ENCODE measurements at places on chromosomes 11 and 22. TPM values are rescaled to one million over a fixed set of nuclear protein-coding genes. Genes with fewer than 3 reads are reported as not detected.

The GRM5 gene
- 1.4 TPM for total RNA-seq

- DNase-seq = no peak
Observed at GRCh38 chr22:47167056-47167455, 404.6 kb downstream of the TBC1D22A start.

DNA sequence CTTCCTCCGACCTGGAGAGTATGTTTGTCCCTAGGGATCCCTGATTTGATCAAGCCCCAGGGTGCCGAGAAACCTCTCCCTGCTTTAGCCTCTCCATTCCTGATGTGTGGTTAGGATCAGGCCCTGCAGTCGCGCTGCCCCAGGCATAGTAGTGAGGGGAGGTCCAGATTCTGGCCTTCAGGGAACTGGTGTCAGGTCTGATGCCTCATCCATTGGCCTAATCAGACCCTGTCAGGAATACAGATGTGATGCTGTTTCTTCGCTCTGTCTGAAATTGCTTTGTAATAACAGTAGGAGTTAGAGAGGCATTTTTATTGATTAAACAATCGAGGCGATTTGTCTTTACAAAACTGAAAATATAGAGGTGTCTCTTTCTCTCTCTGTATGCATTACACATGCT lies 75.2 kb downstream of the GRIK4 start:
- DNase-seq = no peak

The EMID1 gene
- total RNA-seq = not detected

The UPK2 gene
- total RNA-seq = not detected

GRCh38 chr22:41822317-41823057 lies 10.4 kb upstream of the SREBF2 start:
- DNase-seq = no peak

The MEI1 gene
- 3.8 TPM for total RNA-seq

GRCh38 chr11:121522043-121522941 lies 69.5 kb upstream of the SORL1-AS1 start:
- no peak for DNase-seq

GRCh38 chr11:106507645-106508306 lies 430.3 kb downstream of the AASDHPPT start:
- no peak for DNase-seq

- DNase-seq = no peak
Observed at GRCh38 chr11:86230179-86230804, 14.3 kb upstream of the EED start.

GRCh38 chr11:108556019-108556418 lies 37.5 kb downstream of the EXPH5 start:
- DNase-seq = no peak

GRCh38 chr11:16604794-16605388 lies 133.6 kb upstream of the C11orf58 start:
- DNase-seq = no peak

DNA sequence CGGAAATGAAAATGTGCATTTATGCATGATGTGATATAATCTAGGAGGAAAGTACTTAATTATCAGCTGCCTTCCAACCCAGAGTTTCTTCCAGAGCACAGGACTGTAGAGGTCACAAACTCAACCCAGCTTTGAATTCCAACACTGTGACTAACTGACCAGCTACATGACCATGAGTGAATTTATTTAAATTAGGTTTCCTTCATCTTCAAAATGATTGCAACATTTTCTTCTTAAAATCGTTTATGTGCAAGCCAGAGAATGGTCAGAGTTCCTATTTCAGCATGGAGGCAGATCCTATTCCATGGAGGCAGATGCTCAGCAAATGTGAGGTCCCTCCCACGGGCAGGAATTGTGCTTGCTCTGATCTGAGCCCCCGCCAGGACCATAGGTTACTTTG lies 42.4 kb downstream of the OSBP start:
- DNase-seq = no peak

DNA sequence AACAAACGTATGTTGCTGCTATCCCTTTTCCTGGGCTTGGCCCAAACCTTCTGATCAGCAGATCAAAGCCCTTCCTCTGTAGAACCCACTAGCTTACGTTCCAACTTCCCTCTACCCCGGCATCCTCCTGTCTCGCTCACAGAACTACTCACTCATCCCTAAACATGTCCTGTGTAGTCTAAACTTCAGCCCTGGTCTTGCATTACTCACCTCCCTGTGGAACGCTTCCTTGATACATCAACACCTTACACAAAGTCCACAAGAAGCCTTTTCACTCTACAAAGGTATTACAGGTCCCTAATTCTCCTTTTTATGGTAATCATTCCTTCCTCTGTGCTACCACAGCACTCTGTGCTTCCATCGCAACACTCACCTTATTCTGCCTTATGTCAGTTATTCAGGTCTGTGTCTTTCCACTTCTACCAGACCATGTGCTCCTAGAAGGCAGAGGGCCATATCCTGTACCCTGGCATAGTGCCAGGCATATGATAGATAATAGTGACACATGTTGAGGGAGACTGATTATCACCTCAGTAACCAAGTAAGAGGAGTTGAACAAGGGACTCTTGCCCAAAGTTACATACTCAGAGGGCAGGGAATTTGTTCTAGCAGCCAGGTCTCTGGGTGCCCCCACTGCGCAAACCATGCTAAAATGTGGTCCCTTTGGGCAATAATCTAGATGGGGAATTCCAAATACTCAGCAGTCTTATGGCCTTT lies 41.6 kb downstream of the USP35 start:
- DNase-seq = no peak

DNA sequence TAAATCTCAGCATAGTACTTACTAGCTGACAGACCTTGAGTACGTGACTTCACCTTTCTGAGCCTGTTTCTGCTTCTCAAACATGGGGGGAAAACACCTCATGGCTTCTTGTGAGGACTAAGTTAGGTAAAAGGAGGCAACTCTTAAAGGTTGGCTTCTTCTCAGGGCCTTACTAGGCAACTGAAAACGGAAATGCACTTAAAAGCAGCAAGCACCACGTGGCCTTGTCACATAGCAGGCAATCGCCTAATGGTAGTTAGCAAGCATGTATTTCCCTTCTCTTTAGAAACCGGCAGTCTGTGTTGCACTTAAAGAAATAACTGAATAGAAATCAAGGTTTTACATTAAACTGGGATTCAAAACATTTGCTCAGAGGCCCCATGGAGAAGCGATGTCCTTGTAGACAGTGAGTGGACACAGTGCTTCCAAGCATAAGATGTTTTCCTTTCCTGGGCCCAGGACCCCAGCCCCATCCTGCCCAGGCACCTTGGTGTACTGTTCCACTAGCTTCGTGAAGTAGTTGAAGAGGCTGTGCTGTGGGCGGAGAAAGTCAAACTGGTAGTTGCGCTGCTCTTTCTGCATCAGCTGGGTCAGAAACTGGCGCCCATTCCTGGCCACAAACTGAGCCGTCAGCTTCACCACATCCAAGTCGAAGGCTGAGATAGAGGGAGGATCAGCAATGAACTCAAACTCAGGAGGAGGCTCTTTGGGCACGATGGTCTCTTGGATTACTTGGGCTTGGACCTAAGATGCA lies 12.1 kb downstream of the SF3A1 start:
- DNase-seq = no peak

DNA sequence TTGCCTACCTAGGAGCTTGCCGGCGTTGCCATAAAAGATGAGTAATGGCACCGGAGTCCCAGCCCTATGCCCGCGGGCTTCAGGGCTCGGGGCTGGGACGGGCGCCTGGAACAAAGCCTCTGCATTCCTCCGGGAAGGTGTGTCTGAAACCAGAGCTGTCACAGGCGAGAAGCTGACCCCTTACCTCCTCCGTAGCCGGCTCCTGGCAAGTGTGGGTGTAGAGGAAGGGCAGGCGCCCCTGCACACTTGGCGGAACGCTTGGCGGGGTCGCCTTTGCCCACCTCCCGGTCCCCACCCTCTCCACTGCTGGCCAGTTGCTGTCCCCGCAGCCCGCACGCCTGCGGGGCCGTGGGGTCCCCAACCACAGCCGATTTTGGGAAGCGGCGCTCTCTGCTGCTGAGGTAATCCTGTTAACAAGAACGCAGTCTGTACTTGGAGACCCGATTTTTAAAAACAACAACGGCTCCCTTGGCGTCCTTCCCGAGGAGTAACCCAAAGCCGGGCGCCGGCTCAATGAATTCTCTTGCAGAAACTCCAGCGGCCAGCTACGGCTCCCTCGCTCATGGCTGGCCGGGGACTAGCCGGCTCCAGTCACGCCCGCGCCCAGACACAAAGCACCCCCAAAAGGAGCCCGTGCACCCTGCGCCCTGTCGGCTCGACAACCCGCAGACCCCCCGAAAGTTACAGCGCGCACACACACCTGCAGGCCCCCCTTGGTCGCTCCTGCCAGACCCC lies 89.2 kb downstream of the PLEKHA7 start:
- no peak for DNase-seq

- DNase-seq = no peak
Observed at GRCh38 chr11:36450110-36450572, 59.9 kb downstream of the TRAF6 start.

DNA sequence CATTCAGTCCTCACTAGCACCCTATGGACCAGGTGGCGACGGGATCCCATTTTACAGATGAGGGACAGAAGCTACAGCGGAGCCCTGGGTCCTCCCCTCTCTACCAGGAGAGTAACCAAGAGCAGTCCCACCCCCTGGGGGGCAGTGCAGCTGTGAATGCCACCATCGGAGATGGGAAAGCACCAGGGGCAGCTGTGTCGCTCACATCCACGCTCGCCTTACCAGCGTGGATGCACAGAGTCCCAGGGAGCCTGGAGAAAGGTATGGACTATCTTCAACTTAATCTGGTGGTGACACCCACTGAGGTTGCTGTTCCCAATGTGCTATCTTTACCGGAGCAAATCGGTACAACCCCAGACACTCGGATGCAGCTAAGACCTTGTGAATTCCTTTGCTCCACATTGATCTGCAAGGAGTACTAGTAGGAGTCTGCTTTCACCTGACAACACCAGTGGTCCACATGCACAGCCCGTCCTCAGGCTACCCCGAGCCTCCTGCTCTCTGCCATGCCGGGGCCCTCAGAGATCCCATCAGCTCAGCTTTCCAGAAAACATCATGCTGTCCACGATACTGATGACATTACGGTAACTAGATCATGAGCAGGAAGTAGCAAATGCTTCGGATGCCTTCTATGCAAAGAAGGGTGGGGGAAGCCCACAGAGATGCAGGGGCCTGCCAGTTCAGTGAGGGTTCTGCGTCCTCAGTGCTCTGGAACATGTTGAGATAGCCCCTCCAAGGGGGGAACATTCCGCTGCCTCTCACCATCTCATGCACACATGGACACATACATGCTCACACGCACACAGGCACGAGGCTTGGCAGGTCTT lies 126.0 kb downstream of the CTTN start:
- no peak for DNase-seq

The OR52N4 gene
- not detected for total RNA-seq

DNA sequence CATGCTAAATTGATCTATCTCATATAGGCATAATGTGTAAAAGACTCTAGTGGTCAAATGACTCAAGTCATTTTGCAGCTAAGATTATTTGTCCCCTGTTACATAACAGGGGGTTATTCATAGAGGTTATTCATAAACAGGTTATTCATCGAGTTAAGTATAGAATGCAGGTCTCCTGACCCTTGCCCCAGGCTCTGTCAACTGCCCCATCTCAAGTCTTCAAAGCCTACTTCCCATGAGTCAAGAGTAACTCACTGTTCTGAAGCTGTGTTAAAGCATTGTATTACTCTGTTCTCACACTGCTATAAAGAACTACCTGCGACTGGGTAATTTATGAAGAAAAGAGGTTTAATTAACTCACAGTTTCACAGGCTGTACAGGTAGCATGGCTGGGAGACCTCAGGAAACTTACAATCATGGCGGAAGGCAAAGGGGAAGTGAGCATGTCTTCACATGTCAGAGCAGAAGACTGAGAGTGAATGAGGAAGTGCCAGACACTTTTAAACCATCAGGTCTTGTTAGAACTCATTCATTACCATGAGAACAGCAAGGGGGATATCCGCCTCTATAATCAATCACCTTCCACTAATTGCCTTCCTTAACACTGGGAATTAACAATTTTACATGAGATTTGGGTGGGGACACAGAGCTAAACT lies 226.2 kb upstream of the BLID start:
- DNase-seq = no peak

The EXPH5 gene
- 3.2 TPM for total RNA-seq

- DNase-seq = no peak
Observed at GRCh38 chr11:73784080-73784634, 3.5 kb upstream of the MRPL48 start.

- DNase-seq = no peak
Observed at GRCh38 chr22:22196018-22196533, 48.5 kb upstream of the VPREB1 start.

GRCh38 chr22:44440224-44441160 lies 57.5 kb downstream of the RTL6 start:
- no peak for DNase-seq

- no peak for DNase-seq
Observed at GRCh38 chr11:47443028-47443700, 5.8 kb downstream of the RAPSN start.

DNA sequence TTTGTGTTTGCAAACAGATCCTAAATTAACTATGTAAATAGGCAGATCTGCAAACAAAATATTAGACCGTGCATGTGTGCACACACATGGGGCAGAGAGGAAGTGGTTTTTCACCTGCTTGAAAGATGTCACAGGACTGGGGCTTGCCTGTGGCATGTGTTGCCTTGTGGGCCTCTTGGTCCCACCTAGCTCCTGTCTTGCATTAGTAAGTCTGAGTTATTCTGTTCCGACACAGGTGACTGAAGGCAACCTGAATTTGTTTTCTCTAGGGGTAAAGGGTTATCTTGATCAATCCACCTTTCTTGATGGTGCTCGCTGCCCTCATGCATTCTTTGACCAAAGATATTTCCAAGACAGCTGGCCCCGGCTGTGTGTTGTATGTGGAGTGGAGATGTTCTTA lies 667.5 kb downstream of the NTM start:
- no peak for DNase-seq

GRCh38 chr22:37675930-37676735 lies 697 bp downstream of the LGALS1 start:
- no peak for DNase-seq

The CCDC116 gene
- total RNA-seq = not detected

DNA sequence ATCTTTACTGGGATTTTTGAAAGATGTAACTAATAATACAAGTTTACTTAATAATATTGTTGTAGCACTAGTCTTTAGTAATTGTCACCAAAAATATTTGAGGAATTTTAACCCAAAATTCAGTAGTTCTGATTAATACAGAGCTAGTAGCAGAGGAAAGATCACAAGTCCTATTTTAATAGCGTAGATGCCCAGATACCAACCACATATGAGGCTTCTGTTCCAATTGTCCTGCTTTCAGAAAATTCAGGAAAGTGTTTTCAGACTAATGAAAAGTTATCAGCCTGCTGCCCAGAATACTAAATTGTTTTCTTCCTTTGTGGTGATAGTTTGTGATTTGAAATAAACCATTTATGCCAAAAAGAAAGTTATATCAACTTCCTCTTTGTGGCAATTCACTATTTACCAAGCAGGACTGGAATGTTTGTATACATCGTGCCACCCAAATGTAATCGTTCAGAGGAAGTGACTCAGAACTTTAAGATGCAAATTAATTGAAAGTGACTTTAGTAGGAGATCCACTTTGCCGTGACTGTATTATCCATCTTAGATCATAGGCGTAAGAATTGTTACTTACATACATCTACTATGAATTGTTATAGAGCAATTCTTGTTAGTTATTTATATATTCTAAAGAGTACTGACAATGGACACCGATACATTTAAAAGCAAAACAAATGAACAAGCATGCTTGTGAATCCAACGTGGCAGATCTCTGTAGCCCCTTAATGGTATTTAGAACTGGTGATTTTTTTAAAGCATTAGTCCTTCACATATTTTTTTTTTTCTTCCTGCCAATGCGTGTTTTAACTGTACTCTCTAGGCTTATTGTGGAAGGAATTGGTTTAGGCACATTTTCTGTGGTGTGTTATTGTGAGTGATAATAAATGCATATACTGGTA lies 231.0 kb downstream of the DDX10 start:
- DNase-seq = no peak

The UCP2 gene
- total RNA-seq = 42.0 TPM

Measured in thoracic aorta (tissue), 2 donors.